ENCODE measurements at places on chromosomes 12 and 14.

- no peak for DNase-seq
These were observed 34.4 kb downstream of the PPP1R36 start for GRCh38 chr14:64584190-64584589.

DNA sequence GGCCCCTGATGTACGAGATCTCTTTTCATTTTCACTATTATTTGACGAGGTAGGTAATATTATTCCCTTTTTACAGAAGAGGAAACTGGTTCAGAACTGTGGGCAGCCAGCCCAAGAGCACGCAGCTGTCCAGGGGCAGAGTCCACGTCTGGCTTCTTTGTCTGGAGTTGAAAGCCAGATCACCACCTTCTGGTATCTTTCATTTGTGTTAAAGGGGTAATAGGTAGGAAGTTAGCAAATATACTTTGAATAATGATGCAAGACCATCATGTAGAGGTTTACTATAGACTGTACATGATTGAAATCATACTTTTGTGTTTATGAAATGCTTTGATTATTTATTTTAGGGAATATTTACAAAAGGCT lies 144.1 kb upstream of the AMIGO2 start:
- DNase-seq: no peak

DNA sequence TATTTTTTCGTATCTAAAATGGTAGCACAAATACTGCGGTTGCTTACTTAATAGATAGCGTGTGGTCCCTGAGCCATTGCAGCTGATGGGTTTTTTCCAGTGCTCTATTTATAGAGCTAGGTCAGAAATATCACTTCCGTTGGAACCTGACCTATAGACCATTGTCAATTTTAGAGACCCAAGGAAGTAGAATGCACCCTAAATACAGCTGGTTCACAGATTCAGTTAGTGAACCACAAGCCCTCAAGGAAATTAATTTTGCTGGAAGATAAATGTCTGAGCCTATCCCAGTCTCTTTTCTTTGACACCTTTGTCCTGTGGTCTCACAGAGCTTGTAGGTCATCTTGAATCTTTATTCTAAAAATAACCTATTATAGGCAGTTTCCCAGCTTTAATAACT lies 391.0 kb downstream of the ZFP36L1 start:
- DNase-seq: no peak

GRCh38 chr14:101480747-101481530 lies 80.4 kb upstream of the DIO3 start:
- DNase-seq: no peak

- DNase-seq: no peak
These were observed 53.3 kb upstream of the ETV6 start for GRCh38 chr12:11596141-11596540.

DNA sequence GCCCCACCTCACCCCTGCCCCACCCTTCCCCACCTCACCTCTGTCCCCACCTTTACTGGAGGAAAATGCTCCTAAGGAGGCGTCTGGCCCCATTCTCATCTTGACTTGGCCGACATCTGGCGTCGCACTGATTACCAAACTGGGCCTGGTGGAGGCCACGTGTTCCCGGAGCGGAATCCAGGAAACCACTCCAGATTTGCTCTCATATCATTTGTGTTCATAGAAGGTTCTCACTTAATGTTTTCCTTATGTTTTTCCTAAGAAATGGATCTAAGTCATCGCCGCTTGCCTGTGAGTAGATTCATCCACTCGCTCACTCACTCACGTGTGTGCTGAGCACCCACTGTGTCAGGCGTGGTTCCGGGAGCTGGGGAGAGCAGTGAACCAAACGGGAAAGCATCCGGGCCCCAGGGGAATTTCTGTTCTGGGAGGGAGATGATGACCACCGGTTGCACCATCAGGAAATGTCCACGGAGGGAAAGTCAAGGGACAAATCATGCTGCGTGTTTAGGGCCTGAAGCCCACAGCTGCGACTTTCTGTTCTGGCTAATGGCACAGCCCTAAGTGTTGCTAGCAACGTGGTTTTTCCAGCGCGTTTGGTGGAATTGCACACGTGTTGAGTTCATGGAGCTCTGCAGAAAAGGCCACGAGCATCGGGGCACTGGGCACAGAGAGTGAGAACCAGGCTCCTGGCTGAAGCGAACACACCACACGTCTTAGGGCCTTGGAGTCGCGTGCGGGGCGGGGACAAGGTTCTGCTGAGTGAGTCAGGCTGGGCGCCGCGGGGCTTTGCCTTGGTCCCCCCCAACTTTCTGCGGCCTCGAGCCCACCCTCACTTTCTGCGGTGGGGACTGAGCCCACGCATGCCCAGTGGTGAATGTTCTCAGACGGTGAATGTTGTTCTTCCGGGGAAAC lies 57.7 kb downstream of the ADGRD1 start:
- no peak for DNase-seq

DNA sequence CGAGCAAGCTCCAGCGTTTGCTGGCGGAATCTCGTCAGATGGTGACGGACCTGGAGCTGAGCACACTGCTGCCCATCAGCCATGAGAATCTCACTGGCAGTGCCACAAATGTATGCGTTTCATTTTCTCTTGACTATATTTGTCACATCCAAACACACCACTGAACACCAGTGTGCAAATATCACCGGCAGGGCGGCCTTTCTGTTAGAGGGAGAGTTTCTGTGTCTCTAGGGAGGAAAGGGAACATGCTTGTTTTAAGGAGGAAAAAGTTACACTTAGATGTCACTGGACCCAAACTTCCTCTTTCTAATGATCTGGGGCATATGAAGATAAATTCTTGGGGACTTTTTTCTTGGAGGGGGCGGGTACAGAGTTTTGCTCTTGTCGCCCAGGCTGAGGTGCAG lies 21.9 kb upstream of the HIP1R start:
- no peak for DNase-seq

GRCh38 chr14:23005451-23006187 lies 4.3 kb downstream of the C14orf93 start:
- no peak for DNase-seq

DNA sequence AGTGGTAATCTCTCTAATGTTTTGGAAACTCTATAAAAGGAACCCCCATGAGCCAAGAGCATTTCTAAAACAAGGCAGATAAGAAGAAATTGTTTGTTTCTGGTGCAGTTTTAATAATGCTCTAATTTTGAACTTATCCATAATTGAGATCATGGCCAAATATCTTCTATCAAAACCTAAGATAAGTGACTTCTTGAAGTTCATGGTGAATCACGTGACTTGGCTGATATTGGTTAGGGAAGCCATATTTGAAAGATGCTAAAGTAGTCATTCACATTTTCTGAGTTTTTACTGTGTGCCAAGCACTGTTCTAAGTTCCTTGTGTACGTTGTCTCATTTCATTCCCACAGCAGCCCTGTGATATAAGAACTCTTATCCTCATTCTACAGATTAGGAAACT lies 157.9 kb downstream of the KICS2 start:
- no peak for DNase-seq

- DNase-seq: no peak
These were observed 438.7 kb downstream of the LRFN5 start for GRCh38 chr14:42045383-42045782.

- DNase-seq: no peak
These were observed 59.8 kb downstream of the ACTN1 start for GRCh38 chr14:68919129-68919927.

- DNase-seq: no peak
These were observed 122.5 kb downstream of the WIF1 start for GRCh38 chr12:64998371-64999147.

DNA sequence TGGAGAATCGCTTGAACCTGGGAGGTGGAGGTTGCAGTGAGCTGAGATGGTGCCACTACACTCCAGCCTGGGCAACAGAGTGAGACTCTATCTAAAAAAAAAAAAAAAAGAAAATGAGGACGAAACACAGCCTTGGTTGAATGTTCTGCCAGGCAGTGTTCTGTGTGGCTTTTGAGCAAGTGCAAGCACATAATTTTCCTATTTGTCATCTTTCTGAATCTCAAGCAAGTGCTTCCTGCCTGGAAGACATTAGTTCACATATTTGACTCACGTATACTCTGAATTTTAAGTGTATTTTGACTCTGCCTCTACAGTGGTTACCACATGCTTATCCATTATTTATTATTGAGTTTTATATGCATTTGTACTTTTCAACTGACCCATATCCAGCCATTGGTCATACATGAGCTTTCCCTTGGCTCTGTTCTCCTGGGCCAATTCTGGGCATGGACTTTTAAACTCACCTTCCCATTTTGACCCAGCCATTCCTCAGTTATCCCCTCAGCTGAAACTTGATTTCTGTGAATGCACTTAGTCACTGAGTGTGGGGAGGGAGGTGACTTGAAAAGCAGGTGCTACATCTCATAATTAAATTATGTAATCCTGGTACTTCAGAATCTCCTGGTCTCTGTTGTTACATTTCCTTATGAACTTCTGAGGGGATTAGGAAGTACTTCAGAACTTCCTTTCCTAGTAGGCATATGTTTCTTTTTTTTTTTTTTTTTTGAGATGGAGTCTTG lies 8.1 kb downstream of the OR10G2 start:
- DNase-seq: no peak

- DNase-seq: no peak
These were observed 511.9 kb downstream of the TMEM121 start for GRCh38 chr14:106038263-106038662.

DNA sequence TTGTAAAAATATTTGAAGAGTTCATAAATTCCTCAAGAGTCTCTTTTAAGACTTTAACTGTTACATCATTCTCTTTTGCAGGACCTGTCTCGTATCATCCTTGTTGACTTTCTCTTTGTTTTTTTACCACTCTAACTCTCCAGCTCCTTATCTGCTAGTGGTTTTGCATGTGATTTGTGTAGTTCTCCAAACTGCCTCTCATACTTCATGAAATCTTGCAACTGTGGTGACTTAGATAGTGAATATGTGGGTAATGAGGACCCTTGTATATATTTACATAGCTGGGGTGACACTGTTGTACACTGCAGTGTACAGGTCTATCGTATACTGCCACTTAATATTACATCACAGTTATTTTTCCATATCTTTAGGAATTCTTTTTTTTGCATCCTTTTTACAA lies 40.2 kb upstream of the EMP1 start:
- DNase-seq: no peak

GRCh38 chr12:90899456-90900182 lies 55.4 kb downstream of the CCER1 start:
- no peak for DNase-seq
